ENCODE measurements at places on chromosomes 6 and 20.

DNA sequence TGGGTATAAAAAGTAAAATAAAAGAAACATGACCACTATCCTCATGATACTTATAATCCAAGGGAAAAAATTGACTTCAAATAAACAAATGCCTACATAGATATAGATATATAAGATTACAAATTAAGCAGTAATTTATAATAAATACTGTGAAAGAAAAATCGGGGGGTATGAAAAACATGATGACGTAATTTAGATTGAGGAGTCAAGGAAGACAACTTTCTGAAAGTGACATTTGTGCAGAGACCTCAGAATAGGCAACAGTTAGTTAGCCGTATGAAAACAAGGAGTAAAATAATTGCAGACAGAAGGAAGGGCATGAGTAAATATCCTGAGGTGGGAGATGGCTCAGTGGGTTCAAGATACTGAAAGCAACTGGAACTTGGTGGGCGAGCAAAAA is 28.2 kb upstream of the RAB23 start:
- no peak for DNase-seq

GRCh38 chr20:56414842-56415765 is 3.0 kb downstream of the CASS4 start:
- no peak for DNase-seq

- no peak for DNase-seq
These were observed 6.0 kb downstream of the TLDC2 start for GRCh38 chr20:36881888-36882287.

- no peak for DNase-seq
These were observed 27.7 kb upstream of the KIAA0408 start for GRCh38 chr6:127486934-127487333.

DNA sequence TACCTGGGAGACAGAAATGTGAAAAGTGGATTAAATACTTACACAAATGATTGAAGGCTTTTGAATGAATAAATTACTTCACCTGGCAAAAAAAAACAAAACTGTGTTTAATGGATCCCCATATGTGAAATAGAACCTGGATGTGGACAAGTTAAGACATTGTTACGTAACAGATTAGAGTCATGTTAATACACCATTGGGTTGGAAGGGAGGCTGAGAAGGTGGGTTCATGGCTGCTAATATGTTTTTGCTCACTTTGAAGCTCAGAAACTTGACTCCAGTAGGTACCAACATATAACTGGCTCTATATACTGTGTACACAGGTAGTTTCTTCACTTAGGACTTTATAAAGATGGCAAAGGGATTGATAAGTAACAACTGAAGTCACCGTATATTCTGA is 21.4 kb upstream of the TENT5A start:
- no peak for DNase-seq

- DNase-seq: no peak
These were observed 7.6 kb downstream of the PTPN1 start for GRCh38 chr20:50517817-50518154.
